ENCODE measurements at places on chromosomes 6 and 20.
A peak's percentile ranks its signal among the peaks of the same experiment; 100 is the strongest.

DNA sequence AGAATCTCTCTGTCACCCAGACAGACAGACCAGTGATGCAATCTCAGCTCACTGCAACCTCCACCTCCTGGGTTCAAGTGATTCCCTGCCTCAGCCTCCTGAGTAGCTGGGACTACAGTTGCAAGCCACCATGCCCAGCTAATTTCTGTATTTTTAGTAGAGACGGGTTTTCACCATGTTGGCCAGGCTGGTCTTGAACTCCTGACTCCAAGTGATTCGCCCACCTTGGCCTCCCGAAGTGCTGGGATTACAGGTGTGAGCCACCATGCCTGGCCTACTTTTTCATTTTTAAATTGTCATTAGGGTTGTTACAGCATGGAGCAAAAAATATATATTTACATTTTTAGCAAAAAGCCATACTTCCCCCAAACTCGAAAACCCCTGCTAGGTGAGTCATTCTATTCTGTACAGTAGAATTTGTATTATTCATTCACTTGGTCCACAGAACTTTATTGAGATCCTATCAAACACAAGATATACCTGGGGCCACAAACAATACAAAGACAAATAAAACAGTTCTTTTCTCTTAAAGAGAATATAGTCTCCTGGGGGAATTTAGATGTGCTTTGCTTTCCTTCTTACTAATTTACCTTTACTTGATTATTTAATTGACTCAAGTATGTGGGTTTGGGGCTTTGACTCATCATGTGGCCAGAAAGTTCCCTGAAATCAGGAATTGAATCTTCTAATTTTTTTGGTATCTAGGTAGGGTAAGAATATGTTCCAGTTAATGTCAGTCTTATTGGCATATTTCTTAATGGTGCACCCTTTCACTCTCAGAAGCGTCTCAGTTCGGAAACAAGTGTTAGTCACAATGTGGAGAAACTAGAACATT is 16.6 kb upstream of the CCND3 start:
- no peak for DNase-seq

GRCh38 chr20:56244259-56244658 is 4.3 kb upstream of the MC3R start:
- DNase-seq: no peak

DNA sequence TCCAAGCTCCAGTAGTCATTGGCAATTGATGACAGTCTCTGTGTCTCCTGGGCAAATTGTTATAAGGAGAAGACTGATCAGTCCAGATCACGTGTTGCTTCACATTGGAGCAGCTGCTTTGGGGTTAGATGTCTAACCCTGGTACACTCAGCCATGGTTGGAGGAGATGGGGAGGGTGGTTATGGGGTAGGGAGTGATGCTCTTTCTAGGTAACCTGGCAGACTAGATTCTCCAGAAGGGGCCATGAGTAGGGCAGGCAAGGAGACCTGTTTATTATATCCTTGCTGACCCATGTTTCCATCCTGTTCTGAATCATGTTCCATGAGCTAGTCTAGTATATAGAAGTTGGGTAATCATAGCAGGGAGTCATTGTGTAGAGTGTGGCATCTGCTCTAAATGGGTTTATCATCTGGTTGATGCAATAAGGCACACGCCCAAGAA is 50.8 kb upstream of the BACH2 start:
- no peak for DNase-seq

DNA sequence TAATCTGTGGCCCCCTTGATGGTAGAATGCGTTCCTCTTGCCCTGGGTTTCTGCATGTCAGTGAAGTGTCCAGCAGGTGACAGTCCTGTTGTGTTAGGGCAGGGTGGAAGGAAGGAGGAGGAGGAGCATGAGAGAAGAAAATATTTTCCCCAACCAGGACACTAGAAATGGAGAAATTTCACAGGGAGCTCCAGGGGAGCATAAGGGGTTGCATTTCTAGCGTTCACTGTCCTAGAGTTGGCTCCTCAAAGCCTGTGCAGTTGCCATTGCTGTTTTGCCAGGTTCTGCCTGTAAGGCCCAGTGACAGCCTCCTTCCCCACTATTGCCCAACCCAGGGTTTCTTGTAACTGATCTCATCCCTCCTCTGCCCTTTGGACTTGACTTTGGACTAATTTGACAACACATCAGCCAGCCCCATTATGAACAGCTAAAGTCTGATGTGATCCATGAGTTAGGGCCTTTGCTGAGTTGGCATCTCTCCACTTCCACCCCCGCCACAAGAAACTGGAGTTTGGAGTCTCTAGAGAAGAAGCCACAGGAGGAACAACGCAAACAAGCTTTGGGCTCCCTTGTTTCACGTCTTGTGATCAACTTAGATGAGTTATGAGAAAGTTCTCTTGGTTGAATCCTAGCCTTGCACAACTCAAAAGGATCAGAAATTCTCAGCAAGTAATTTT is 14.0 kb upstream of the FAM50B start:
- no peak for DNase-seq

DNA sequence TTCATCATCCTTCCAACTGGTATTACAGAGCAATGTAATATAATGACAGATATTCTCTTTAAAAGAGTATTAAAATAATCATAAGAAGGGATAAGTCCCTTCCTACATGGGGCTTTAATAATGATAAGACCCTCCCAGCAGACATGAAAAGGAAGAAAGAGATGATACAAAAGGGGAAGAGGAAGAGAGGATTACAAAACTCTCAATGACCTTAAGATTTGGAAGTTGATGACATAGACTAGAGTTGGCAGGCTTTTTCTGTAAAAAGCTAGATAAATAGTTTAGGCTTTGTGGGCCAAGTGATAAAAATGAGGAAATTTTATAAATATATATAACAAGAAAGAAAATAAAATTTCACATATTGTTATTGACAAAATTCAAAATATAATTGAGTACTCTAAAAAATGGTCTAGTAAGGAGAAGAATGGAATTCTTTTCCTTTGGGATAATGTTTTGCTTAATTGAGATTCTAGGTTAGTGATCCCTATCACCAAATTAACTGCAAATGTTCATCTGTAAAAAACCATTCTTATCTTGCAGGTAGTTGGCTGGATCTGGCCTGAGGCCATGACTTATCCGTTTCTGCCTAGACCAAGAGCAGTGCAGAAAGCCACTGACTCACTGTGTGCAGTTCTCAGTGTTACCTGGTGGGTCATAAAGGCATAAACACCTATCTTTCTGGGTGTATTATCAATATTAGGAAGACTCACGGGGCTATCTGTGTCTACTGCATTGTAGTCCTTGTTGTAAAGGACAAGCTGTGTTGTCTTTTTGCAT is 11.0 kb downstream of the RIPOR2 start:
- DNase-seq: no peak

- DNase-seq: no peak
Measured at GRCh38 chr6:33516726-33517125, 62.4 kb downstream of the ZBTB9 start.

- no peak for DNase-seq
Measured at GRCh38 chr6:156953479-156954146, 176.4 kb downstream of the ARID1B start.

DNA sequence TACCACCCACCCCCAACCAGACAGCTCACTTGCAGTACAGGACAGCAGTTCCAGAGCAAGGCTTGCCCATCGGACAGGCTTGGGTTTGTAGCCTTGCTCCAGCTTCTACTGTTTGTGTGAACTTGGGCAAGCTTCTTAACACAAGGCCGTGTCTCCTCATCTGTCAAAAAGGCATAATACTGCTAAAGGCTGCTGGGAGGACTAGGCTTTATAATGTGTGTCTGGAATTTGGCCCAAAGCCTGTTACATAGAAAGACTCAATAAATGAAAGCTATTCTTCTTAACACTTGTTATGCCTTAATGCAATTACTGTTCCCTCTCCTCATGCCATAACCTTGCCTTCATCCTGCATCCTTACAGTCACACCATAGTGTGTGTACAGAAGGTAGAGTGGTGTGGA is 43.4 kb downstream of the LYRM4 start:
- DNase-seq: no peak

- no peak for DNase-seq
Measured at GRCh38 chr6:96099069-96099468, 83.3 kb downstream of the FUT9 start.

GRCh38 chr6:28985462-28986164 is 19.5 kb downstream of the ZNF311 start:
- peak; percentile 88 for DNase-seq

DNA sequence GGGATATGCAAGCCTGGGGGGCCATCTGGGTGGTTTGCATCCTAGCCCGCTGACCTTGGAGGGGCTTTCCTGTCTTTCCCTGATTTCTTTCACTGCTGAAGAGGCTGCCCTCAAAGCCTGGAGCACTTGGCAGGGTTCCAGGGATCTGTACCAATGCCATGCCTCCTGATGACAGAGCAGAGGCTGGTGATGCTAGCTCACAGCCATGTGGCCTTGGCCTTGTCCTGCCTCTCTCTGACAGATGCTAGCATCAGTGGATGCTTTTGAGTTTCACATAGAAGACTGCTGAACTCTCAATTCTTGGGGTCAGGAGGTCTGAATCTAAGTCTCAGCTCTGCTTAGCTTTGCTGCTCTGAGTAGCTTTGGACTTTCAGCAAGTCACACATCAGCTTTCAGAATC is 21.9 kb upstream of the RREB1 start:
- no peak for DNase-seq

DNA sequence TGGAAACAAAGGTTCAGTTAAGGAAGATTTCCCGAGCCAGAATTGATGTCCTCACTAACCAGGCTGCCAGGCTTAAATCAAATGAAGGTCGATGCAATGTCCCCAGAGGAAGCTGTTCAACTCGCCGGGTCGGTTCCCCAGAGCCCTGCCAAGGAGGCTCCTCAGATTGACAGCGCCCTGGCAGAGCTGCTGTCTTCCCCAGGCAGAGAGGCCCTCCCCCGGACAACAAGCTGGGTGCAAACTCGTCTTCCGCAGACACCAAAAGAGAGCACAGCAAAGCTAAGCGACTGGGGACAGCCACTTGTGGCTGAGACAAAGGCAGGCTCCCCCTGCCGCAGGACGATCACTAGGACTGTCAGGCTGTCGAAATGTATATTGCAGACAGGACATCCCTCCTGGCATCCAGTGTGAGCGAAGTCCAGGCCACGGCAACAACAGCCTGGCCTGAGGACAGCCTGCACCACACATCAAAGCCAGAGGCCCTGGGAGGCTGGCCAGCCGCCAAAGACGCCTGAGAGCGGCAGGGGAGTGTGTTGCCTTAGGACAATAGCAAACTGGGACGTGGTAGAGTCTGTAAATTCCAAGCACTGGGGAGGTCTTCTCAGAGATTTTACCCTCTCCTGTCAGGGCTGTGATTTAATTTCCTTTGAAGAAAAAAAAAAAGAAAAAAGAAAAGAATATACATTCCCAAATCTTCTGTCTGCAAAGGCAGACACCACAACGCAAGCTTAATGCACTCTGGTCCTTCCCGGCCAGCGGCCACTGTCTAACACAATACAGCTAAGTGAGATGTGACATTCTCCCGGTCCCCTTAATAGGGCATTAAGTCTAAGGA is 99.1 kb downstream of the HIVEP2 start:
- peak; percentile 85 for DNase-seq

- no peak for DNase-seq
Measured at GRCh38 chr6:39602601-39603519, 122.3 kb downstream of the KIF6 start.

DNA sequence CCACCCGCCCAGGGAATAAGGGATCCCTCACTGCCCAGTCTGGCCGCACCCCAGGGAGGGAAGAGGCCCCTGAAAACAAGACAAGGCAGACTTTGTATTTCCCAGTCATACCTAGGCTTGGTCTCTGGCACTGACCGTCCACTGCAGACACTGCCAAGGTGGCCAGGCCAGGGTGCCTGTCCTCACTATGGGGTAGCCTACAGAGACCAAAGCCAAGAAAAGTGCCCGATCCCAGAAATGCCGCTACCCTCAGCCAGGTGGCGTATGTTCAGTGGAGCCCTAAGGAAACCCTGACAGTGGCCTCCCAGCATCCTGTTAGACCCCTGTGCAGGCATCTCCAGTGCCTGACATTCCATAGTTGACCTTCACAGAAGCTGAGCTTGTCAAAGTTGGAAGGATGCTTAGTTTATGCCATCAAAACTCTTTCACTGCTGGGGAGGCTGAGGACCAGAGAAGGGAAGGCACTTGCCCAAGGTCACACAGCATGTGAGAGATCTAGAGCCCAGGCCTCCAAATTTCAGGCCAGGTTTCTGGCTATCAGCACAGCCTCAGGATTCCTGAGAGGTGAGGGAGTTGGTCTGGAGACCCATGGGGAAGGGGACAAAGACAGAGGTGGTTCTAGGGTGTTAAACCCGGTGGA is 2.5 kb downstream of the SCRT2 start:
- DNase-seq: no peak

GRCh38 chr6:130026859-130027258 is 8.5 kb downstream of the L3MBTL3 start:
- DNase-seq: no peak

- DNase-seq: no peak
Measured at GRCh38 chr20:61956396-61957342, 109.0 kb downstream of the TAF4 start.

- no peak for DNase-seq
Measured at GRCh38 chr20:52179331-52180179, 12.0 kb downstream of the ZFP64 start.

GRCh38 chr6:142842418-142843261 is 102.3 kb downstream of the HIVEP2 start:
- DNase-seq: no peak

- no peak for DNase-seq
Measured at GRCh38 chr6:100622907-100623692, 158.4 kb upstream of the SIM1 start.

DNA sequence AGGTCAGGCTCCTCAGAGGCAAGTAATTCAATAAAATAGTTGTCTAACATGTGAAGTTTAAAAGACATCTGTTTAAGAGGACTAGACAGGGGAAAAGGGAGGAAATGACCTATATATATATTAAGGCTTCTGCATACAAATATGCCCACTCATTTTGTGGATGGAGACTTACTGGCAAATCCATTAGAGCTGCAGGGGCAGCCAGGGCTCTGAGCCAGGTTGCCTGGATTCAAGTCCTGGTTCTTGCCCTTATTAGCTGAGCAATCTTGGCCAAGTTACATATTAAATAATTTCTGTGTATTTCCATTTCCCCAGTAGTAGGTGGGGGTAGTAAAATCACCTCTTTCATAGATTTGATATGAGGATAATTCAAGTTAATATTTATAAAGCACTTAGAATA is 287.0 kb upstream of the RIMS1 start:
- no peak for DNase-seq

DNA sequence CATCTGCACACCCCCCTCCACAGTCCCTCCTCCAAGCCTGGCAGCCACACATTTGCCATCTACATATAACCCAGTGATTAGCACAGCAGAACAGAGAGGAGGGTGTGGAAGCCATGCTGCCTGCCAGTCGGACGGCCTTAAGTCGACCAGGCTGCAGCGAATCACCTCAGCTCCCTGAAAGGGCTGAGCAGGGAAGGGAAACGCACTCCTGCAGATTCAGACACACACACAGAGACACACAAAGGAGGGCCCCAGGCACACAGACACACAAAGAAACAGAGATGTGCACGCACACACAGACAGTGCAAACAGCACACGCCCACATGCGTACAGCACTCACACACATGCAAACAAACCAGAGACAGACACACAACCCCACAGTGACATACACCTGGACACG is 11.2 kb upstream of the SIRPA start:
- DNase-seq: no peak

GRCh38 chr6:5697508-5697907 is 309.2 kb downstream of the NRN1 start:
- DNase-seq: no peak

Measured in ecto neural progenitor cell (in vitro differentiated cells).